ENCODE measurements at places on chromosomes 1 and 21.
A peak's percentile ranks its signal among the peaks of the same experiment; 100 is the strongest.

- no peak for DNase-seq
Measured at GRCh38 chr21:38170704-38171682, 85.8 kb upstream of the KCNJ15 start.

DNA sequence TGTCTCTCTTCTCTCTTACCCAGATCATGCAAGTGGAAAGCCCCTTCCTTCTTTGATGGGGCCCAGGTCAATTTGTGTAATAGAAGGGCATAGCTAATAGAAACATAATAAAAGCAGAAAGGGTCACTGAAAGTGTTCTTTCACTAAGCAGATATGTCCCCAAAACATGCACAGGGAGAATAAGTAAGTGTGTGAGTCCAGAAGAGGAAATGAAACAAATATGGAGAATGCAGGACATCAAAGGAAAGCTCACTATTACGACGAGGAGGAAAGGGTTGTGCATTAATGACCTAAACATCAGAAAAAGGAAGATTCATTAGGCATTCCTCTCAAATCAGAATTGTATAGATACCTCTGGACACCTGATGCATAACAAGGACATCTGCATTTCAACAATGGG is 81.4 kb upstream of the SMYD2 start:
- no peak for DNase-seq

GRCh38 chr1:184854496-184855140 is 100.0 kb upstream of the EDEM3 start:
- DNase-seq: no peak

DNA sequence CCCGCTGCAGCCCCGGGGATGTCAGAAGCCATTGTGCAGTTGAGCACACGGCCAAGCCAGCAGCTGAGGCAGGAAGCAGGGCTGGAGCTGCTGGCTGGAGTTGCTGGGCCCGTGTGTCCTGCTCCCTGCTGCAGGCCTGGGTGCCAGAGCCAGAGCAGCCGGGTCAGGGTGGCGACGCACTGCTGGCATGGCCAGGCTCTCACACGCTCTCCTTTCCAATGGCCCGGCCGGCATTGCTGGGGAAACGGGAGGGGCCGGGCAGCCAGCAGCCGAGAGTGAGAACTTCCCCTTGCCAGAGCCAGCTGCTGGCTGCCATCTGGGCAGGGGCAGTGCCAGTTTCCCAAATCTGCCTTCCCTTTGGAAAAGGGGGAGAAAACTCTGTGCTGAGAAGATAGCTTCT is 82.4 kb upstream of the PROX1 start:
- no peak for DNase-seq

- DNase-seq: no peak
Measured at GRCh38 chr1:59004755-59005154, 220.9 kb upstream of the JUN start.

DNA sequence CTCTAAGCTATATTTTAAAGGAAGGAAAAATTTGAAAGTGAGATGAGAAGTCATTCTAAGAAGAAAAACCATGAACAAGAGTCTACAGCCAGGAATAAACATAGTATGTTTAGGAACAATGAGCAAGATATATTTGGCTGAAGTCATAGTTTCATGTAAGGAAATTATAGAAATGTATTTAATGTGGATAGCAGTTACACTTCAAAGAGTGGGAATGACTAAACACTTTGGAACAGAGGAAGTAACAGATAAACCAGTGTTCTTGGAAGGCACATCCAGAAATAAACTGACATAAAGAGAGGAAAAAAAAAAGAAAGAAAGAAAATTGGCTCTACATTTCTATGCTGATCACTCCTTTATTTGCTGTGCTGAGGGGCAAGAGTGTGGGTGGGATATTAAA is 18.0 kb downstream of the C8A start:
- DNase-seq: no peak

- DNase-seq: no peak
Measured at GRCh38 chr1:164563721-164564360, 4.9 kb downstream of the PBX1 start.

- no peak for DNase-seq
Measured at GRCh38 chr1:87600055-87600850, 271.6 kb downstream of the LMO4 start.

DNA sequence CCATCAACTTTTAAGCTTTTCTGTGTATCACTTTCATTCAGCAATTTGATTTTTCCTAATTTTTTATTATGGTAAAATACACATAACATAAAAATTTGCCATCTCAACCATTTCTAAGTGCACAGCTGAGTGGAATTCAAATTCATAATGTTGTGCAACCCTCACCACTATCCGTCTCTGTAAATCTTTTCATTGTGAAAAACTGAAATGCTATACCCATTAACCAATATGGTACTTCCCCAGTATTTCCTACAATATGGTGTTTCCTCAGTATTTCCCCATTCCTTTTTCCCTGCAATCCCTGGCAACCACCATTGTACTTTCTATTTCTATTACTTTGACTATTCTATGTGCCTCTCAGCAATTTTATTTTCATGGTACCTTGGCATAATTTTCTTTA is 6.8 kb downstream of the STPG1 start:
- no peak for DNase-seq

GRCh38 chr21:22728091-22728490 is 1729.9 kb downstream of the NCAM2 start:
- DNase-seq: no peak

DNA sequence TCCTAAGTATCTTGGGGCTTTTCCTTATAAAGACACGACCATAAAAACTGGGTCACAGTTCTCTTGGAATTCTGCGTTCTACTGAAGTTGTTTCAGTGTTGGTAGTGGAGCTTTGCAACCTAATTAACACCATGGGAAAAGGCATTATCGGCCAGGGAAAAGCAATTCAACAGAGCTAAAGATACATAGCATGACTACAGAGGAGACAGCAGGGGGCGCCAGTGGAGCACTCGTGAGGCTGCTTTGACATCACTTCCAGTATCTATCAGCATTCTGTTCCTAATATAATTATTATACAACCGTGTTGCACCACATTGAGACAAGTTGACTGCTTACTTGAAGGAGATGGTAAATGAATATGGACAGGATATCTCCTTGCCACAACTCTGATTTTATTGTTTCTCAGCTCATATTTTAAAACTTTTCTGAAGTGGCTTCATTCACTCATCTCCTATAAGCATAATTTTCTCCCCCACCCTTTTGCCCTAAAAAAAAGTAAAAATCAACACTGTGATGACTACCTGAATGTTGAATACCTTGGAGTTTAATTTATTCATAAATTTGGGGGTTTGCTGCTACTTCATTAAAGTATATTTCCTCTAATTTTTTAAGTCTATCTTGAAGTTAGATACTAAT is 39.4 kb downstream of the ZP4 start:
- DNase-seq: no peak

GRCh38 chr1:32341971-32342370 is 5.9 kb upstream of the MARCKSL1 start:
- DNase-seq: no peak

DNA sequence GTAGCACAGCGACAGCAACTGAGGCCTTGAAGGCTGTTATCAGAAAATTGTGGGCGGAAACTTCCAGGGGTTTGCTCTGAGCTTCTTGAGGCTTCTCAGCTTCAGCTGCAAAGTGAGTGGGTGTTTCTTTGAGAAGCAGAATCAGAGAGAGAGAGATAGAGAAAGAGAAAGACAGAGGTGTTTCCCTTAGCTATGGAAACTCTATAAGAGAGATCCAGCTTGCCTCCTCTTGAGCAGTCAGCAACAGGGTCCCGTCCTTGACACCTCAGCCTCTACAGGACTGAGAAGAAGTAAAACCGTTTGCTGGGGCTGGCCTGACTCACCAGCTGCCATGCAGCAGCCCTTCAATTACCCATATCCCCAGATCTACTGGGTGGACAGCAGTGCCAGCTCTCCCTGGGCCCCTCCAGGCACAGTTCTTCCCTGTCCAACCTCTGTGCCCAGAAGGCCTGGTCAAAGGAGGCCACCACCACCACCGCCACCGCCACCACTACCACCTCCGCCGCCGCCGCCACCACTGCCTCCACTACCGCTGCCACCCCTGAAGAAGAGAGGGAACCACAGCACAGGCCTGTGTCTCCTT is at the start of gene FASLG:
Gene FASLG (plus strand): TSS at position 233 of the 583 bp plus-strand sequence. CDS start 99 bp downstream, at position 332.
- DNase-seq: no peak

DNA sequence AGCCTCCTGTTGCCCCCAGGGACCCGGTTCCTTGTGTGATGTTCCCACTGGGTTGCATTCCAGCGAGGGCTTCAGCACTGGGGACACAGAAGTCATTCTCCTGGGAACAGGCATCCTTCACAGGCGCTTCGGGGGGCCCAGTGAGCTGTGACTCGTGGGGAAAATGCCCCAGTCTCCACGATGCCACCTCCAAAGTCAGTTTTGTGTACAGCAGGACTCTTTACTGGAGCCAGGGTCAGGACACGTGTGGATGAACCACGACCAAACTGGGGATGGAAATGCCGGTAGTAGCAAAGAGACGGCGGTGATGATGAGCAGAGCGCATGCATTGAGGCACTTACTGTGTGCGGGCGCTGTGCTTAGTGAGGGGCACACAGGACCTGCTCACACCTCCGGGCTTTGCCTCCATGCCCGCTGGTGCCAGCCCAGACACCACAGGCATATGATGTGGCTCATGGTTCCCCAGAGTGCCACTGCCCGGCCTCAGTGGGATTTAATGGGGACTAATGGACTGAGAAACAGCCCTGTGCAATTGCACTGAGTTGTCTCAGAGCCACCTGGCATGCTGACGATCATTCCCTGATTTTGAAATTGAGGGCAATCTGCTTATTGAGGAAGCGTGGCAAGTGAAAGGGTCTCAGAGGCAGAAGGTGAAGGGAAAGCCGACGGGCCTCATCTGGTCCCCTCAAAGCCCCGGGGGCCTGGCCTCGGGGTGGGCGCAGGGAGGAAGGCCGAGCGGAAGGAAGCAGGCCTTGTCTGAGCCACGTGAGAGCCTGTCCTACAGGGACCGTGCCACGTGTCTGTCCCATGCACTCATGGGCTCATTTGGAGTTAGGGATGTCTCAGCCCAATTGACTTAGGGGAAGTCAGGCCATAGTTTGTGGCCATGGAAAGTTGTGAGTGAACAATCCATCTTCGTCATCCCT is 91.4 kb downstream of the PDE9A start:
- DNase-seq: no peak

- peak; percentile 76 for DNase-seq
Measured at GRCh38 chr1:153796786-153797659, 21.8 kb downstream of the SLC27A3 start.

DNA sequence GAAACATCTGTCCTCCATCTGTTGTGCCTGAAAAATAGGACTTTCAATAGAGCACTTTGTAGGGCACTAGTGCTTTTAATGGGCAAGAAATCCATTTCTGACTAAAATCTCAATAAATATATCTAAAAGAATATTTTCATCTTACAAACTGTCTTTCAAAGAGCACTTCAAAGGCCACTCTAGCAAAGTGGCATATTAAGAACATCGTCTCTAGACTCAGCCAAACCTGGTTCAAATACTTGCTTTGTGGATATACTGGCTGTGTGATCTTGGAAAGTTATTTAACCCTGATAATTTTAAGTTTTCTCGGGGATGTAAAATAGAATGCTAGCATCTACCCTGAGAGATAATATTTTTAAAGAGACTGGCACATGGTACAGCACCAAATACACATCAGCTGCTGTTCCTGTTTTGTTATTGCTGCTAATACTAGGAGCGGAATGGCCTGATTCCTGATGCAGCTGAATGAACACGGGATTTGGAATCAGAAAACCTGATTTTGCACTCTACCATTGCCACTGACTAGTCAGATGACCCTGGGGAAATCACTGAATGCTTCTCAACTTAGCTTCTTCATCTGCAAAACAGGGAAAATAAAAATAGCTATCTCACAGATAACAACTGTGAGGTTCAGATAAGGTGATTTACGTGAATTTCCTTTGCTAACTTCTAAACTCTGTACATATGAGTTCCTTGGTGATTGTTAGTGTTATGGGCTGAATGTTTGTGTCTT is 25.2 kb upstream of the LRRC8C start:
- no peak for DNase-seq

DNA sequence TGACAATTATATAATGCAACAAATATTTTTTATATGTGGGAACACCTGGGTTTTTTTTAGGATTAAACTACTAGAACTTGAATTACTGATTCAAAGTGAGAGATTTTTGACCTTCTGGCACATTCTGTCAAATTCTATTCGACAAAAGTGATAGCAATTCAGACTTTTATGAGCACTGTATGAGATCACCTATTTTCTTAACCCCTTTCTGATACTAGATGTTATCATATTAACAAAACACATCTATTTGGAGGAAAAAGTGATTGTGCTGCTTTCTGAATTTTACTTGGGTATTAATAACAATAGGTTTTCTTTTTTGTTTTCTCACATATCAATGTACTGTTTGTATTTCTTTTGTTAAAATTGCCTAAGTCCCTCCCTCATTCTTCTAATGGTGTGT is 174.9 kb upstream of the GREM2 start:
- DNase-seq: no peak

DNA sequence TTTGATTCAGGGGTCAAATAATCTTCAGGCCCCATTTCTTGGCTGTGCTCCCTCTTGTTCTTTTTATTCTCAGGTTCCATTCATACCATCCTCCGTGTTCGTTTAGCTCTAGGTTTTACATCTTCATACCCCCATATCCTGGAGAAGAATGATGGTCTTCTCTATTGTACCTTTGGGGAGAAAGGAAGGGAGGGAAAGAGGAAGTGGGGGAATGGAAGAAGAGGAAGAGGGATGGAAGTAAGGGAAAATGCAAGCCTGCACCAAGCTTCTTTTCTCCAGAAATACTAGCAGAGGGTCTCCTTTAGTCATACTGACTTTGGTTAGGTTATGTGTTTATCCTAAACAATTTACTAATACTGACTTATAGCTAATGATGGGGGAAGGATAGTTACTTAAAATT is 52.4 kb downstream of the FNBP1L start:
- no peak for DNase-seq

GRCh38 chr1:72986591-72987290 is 704.4 kb upstream of the NEGR1 start:
- no peak for DNase-seq

GRCh38 chr1:244496186-244496585 is 35.1 kb downstream of the CATSPERE start:
- DNase-seq: no peak

GRCh38 chr1:2971101-2971501 is 50.2 kb upstream of the ACTRT2 start:
- DNase-seq: no peak
